ENCODE measurements at places on chromosomes 7 and 10.

GRCh38 chr7:24757353-24758275 lies at the start of gene GSDME:
Gene GSDME, minus strand, starts transcription at chr7:24757464. Its CDS starts 7,690 bp downstream, at chr7:24749774.
- no peak for DNase-seq

- no peak for DNase-seq
Measured at GRCh38 chr7:76352193-76352592, 6.6 kb downstream of the YWHAG start.

DNA sequence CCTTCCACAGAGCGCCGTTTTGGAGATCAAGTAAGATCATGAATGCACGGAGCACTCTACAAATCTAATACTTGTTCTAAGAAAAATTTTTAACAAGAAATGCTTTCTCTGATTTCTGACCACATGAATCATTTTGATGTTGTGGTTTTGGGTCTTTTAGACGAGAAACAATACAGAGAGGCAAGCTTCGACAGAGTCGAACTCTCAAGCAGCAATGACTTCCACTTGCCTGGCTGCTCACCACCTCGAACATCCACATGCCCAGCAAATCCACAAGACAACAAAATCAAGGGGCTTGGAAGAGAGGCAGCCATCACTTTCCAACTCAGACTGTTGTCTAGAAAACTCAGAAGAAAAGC lies 69.4 kb upstream of the GSDME start:
- no peak for DNase-seq

GRCh38 chr7:157855452-157856213 lies 518.8 kb downstream of the DNAJB6 start:
- no peak for DNase-seq

- DNase-seq, result no peak
Measured at GRCh38 chr10:11806706-11807105, 16.4 kb upstream of the PROSER2 start.

GRCh38 chr10:70771311-70772194 lies 13.6 kb downstream of the TBATA start:
- no peak for DNase-seq

DNA sequence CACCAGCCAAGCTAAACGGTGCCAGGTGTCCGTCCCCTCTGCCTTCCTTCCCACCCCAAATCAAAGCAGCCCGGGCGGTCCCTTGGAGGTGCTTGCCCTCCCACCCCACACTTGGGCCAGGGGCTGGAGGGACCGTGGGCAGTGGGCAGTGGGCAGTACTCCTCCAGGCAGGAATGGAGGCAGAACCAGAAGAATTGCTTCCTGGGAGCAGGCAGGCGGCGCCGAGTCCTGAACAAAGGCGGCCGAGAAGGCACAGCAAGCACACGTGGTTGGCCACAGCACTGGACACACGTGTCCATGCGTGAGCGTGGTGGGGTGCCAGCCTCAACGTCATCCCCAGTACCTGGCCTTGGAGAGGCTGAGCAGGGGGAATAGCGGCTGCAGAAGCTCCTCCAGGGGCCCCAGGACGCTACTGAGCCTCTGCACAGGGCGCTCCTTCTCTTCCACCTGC lies 48.4 kb upstream of the NKX6-2 start:
- DNase-seq, result no peak

- DNase-seq, result no peak
Measured at GRCh38 chr10:112340601-112341000, 33.3 kb upstream of the ACSL5 start.

Measured in NCI-H2029 treated with DMSO at 0.1 percent for 48 hours (cell line).